ENCODE measurements at places on chromosomes 5 and 9.
A peak's percentile ranks its signal among the peaks of the same experiment; 100 is the strongest.

GRCh38 chr9:115636596-115636995 is 517.0 kb upstream of the PAPPA start:
- DNase-seq, result no peak

DNA sequence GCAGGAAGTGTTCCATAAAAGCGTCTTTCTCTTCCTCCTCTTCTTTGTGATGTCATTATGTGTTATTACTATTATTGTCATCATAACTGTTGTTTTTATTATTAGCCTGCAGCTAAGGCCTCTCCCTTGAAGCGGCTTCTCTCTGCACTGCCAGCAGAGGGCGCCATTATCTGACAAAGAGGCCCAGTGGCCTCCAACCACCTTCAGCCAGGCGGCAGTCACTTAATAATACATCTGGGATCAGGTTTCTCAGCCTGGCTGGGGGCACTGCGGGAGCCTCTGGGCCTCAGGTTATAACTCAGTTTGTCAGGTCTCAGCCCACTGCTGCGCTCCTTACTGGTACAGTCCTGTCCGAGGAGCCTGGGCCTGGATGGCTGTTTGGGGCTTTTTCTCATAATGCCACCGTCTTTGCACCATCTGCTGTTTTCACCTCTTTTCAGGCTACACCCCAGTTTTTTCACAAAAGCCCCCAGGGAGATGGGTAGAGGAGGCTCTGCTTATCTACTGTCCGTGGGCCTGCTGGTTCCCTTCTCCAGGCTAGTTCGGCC is 281.9 kb downstream of the NSG2 start:
- DNase-seq, result no peak

DNA sequence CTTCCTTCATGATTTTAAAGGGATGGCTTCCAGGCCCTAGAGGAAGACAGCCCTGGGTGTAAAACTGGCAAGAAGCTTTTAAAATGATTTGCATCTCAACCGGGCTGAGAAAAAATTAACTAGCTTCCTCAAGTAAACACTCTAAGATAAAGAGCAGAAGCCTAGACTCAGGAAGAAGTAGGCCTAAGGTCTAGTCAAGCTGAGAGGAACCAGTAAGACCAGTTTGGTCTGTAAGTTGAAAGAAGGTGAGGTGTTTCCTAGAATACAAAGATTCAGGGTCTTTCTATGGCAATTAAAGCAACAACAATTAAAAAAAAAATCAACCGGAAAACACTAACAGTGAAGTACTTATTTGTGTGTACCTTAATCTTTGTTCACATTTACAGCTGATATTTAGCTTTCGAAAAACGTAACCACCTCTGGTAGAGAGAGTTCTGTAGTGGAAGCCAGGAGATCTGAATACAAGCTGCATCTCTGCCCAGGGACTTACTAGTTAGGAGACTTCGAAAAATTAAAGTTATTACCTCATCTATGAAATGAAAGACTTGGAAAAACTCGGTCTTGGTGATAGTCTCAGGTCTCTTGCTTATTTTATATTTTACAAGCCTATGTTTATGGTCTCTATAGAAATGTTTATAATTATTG is 75.7 kb downstream of the TUSC1 start:
- peak; percentile 29 for DNase-seq

DNA sequence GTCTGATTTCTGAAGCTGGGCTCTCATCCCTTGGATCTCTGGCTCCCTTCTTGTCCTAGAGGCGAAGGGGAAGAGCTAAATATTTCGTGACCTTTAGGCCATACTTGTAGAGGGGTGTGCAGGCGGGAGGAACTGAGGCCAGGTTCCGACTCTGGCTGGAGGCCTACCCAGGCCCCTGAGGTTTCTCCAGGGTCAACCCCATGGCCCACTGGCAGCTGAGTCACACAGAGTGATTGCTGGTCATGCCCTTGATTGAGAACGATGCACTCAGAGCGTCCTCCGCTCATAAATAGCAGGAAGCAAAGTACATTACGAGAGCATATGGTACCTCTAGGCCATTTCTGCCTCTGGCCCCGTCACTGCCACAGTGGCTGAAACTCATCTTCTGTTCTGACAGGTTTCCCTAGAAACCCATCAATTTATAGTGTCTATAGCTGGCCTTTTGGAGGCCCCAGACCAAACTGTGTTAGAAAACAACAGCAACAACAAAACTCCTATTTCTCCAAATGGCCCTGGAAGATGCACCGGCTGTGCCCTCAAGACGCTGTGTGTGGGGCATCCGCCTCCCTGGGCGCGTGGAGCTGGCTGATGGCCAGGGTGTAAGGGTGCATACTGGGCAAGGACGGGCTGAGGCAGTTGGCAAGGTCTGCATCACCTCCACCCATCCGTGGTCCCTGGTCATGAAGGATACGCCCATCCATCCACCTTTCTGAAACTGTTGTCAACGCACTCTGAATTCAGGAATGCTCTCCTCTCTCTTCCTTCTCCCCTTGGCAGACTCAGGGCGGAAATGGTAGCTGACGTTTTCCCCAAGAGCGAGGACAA is 32.9 kb upstream of the FCN1 start:
- no peak for DNase-seq

- DNase-seq, result peak; percentile 74
Measured at GRCh38 chr9:124342776-124343485, 72.3 kb downstream of the PSMB7 start.

DNA sequence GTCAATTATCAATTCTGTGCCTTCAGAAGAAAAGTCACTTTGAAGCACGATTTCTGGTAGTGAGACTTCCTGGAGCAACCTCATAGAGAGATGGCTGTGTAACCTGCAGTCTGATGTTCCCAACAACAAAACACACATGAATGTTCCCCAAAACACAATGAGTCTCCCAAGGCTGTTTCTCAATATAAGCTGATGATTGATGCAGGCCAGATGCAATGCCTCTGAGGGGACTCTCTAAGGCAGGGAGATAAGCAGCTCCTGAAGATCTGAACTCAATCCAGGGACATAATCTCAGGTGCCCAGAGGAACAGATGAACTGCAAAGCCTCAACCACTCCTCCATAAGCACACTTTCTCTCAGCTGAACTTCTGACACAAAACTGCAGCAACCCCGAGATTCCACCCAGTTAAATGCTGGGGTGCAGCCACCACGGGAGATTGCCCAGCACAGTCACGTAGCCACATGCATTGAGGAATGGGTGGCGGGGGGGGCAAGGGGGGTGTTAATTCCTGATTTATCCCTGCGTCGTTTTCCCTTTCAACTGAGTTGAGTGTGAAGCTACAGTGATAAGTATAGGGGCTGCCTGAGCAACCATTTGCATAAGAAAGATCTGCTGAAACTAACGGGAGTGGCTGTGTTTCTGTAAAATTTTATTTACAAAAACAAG is 122.7 kb upstream of the RASEF start:
- DNase-seq, result no peak

- no peak for DNase-seq
Measured at GRCh38 chr9:129311643-129312042, 133.6 kb upstream of the IER5L start.

GRCh38 chr5:97531549-97531948 is 348.5 kb upstream of the RIOK2 start:
- DNase-seq, result no peak

DNA sequence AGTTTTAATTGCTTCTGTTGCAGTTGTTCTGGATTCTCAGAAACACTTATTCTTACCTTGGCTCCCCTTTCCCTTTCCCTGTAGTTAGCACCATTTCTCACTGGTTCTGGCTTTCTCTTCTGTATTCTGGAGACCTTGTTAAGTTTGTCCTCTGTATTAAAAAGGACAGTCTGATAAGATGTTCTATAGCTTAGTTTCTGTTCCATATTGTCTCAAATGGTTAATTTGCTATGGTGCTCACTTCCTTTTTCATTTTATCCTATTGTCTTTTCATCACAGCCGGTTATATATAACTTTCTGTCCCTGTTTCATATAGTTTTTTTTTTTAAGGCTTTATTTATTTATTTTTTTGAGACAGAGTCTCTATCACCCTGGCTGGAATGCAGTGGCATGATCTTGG is 41.4 kb upstream of the KIAA1958 start:
- DNase-seq, result no peak

DNA sequence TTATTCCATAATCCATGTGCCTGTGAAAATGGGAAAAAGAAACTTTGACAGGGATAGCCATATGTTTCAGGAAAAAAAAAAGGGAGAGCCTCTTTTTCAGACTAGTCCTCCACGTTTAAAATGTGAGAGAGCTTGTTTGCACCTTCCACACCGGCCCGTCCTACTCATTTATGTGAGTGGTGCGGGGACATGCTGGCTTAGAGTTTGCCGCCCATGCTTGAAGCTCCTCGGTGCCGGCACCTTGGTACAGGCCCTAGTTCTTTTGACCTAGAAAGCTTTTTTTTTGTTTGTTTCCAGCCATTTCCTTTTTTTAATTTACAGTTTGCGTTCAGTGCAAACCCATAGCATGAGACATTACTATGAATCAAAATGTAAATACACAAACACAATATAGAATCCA is 27.8 kb downstream of the PSAT1 start:
- no peak for DNase-seq

GRCh38 chr5:3336666-3337065 is 259.0 kb upstream of the IRX1 start:
- no peak for DNase-seq

DNA sequence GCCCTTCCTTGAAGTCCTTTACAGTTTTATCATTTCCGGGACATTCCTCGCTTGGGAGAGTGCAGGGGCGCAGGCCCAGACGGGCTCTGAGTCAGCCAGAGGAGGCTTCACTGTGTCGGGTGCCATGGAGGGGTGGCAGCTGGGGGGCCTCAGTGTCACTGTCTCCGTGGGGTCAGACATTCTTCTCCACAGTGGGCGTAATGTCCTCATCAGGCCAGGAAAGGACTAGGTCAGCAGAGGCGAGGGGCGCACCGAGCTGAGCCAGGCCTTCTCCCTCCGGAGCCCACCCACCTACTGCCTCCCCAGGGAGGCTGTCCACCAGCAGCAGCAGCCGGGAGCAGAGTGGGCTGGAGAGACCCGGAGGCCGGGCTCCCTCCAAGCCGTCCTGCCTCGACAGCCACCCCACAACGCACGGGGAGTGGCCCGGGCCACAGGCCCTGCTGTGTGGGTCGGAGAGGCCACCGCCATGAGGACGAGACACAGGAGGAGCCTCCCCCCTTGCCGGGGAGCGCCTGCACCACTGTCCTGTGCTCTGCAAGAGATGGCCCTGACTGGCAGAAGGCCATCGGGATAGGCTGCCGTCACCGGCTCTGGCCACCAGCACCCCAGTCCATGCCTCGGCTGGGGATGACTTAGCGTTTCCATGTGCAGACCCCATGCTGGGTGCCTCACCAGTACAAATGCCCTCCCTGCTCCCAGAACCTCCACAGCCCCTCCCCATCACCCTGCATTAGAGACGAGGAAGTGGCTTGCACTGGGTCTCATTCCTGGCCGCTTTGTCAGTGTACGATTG is 26.5 kb downstream of the SARDH start:
- no peak for DNase-seq

DNA sequence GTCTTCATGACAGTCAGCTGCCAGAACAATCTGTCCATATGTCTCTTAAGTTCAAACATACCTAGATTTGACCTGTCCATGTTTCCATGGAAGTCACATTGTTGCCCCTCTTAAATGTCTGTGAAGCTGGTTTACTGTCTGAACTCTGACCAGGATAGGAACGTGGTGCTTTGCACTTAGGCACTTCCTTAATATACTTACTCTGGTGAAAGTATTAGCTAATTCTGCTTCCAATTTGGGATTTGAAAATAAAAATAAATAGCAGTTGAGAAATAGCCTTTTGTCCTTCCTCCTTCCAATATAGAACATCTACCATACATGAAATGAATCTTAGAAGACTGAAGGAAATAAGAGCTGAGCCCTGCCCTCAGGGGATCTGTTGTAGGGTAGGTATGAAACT is 524.5 kb upstream of the CLINT1 start:
- no peak for DNase-seq

GRCh38 chr5:83124593-83124992 is 47.2 kb downstream of the XRCC4 start:
- no peak for DNase-seq

- no peak for DNase-seq
Measured at GRCh38 chr9:125258160-125258785, 3.4 kb upstream of the GAPVD1 start.

DNA sequence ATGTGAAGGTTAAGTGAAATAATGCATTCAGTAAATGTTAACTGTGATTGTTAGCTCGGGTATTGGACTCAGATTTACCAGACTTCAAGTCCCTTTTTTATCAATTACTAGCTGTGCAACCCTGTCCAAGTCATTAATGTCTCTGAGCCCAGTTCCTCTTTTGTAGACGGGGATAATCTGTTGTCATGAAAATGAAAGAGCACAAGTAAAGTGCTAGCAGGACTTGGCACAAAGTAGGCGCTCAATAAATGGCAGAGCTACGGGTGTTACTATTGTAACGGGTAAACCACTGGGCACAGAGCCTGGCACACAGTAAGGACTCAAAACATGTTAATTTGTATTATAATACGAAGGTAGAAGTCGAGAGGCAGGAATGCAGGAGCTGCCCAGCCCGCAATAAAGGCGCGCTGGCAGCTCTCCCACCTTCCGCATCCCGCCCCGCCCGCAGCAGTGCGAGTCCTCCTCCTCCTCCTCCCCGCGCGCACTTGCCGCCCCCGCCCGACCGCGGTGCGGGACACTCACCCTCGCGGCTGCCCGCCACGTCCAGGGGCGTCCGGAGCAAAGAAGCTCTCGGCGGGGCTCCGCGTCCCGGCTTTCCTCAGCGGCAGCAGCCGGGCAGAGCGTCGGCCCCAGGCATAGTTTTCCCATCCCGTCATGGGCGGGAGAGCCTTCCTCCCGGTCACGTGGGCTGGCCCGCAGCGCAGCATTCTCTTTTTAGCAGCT is at the start of gene C1QTNF2:
C1QTNF2 (minus strand) TSS at position 637 of the 723 bp plus-strand sequence. CDS start 15,615 bp downstream, outside the sequence.
- DNase-seq, result peak; percentile 76

DNA sequence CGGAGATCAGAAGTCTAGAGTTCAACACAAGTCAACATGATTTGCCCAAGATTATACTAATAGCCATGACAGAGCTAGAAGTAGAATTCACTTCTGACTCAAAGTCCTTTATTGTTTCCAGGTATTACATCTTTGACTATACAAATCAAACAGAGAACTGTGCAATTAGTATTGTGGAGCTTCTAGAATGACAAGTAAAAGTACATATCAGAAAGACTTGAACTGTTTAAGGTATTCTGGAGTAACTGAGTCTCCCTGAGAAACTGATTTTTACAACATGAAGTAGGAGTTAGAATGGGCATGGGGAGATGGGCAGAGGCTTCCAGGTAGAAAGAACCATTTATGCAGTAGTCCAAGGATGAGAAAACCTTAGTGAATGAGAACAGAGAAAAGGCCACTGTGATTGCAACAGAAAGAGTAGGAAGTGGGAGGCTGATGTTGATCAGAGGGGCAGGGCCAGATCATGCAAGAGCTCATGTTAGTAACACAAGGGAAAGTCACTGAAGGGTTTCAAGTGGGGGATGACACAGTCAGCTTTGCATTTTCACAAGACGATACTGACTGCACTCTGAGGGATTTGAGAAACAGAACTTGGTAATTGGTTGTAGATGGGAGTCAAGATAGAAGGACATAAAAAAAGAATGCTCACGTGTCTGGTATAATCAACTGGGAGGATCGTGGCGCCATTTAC is 280.7 kb downstream of the RFX3 start:
- DNase-seq, result no peak

DNA sequence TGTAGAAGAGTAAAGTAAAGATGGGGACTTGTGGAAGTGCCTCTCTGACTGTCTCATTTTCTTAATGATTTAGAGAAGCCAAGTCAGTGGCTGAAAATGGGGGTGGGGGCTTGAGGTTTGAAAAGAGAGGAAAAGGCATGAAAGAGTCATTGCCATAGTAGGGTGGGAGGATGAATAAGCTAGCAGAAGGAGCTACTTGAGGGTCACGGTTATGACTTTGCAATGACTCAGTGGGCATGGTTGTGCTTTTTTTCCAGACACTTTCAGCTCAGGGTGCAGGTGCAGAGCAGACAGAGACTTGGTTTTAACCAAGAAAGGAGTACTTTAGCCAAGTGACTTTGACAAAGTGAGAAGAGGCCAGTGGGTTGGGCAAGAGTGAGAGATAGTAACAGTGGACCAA is 117.8 kb downstream of the PTTG1 start:
- DNase-seq, result no peak
